Stimulated activated CD4-positive, alpha-beta T cell treated with anti-CD3 and anti-CD28 coated beads, Interleukin-1b, Interleukin-23, amount 100 ng/mL, for 1 hour (primary cell): ENCODE measurements at places on chromosomes 16 and 17.

- no peak for DNase-seq
These were observed 3.9 kb upstream of the LUC7L3 start for GRCh38 chr17:50715471-50715870.

DNA sequence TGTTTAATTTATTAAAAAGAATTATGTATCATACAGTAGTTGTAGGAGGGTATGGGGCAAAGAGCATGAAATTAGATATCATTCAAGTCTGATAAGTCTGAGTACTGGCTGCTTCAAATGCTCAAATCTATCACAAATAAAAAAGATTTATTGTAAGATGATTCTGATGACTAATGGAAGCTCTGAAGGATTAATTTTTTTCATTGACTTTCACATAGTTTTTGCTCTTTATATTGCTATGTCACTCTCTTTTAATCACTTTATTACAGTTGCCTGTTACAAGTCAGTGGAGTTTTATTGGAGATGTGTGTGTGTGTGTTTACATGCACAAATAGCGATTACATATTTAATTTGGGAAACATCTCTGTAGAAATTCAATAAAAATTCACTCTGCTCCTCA, 15.0 kb downstream of the MAP2K4 start:
- DNase-seq, result no peak

DNA sequence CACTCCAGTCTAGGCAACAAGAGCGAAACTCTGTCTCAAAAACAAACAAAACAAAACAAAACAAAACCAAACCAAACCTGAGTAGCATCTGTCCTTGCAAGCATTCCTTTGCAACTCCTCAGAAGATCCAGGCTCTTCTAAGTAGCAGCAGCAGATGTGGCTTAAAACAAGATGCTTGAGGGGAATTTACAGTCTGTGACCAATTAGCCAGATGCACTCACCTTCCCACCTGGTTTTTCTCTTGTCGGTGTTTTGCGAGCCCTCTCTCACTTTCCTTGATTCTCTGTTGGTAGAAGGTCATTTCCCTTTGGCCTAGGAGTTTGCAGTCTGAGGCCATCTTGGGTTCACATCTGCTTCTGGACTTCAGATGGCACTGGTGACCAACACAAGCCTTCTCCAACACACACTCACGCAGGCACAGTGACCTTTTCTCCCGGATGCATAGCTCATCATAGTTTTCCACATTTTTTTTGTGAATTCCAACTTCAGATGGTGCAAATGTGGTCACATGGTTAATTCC, 276.8 kb downstream of the STX8 start:
- no peak for DNase-seq

DNA sequence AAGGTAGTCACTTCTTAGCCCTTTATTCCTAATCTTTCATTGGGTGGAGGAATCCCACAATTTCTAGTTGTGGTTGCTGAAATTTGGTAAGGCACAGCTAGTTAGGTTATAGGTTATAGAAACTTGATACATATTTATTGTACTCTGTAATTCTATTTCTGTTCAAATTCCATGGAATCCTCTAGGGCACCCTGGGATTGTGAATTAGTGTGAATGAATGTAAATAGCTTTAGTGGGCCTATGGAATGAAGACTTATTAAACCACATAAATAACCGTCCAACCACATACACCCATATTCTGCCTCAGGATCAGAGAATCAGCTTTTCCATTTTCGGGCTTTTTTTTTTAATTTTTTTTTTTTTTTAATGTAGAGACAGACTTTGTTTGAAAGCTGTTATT, 9.2 kb downstream of the TANC2 start:
- DNase-seq, result no peak

GRCh38 chr17:61574542-61575351, 16.3 kb downstream of the NACA2 start:
- no peak for DNase-seq

- no peak for DNase-seq
These were observed 95.4 kb downstream of the IRX3 start for GRCh38 chr16:54191163-54191562.

GRCh38 chr16:12092544-12092921, 116.0 kb downstream of the SNX29 start:
- no peak for DNase-seq

GRCh38 chr17:7559320-7560171, 996 bp downstream of the TNFSF13 start:
- DNase-seq, result no peak

GRCh38 chr17:66941249-66941648, 23.3 kb upstream of the CACNG4 start:
- DNase-seq, result no peak

DNA sequence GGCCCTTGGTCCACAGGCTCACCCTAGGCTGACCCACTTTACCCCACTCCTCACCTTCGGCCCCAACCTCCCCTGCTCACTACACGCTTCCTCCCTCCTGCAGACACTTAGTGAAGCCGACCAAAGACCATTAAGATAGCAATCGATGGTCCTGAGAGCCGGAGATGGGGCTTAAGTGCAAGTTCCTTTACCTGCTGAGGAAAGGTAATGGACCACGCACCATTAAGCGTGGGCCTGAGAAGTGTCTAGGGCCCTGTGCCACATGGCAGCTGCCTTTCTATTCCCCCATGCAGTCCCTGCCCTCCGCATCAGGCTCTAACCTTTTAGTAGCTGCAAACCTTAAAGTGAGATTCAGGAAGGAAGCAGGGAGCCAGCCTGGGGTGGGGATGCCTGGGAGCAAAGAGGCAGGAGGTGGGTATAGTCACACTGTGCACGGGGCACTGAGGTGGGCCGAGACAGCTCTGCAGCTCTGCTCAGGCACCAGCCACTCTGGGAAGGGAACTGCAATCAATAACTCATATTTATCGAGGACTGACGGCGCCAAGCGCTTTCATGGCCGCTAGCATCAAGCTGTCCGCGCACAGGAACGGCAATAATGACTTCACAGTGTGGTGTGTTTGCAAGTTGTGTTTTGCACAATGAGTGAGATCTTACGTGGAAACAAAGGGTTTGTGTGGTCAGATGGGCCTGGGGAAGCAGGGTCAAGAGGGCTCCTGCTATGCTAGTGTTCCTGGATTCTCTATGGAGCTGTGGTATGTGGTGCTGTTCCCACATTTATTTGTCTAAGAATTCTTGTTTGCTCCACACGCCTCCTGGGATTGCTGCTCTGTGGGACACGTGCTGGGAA, 84.9 kb upstream of the CDC42EP4 start:
- DNase-seq, result no peak

DNA sequence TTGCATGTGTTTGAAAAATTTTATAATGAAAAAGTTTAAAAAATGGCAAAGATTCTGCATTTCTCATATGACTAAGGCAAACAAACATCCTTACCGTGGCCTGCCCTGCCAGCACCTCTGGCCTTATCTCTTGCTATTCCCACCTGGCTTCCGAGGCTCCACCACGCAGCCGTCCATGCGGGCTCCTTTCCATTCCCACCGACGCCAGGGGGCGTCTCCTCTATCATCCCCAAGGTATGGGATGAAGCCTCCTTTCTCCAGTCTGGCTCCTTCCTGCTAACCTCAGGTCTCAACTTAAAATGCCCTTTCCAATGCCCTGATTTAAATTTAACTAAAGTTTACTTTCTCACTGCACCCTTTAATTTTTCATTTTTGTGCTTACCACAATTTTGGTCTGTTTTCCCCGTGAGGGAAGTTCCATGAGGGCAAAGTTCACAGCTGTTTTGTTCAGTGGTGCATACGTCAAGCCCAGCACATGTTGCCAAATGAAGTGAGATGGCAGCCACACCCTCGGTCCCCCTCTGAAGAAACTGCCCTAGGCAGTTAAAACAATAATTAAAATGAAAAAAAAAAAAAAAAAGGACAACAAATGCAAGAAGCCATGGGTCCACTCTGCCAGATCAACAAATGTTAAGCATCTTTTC, 13.3 kb upstream of the SDK2 start:
- no peak for DNase-seq

GRCh38 chr17:55577687-55578086, 66.4 kb upstream of the SMIM36 start:
- DNase-seq, result no peak

DNA sequence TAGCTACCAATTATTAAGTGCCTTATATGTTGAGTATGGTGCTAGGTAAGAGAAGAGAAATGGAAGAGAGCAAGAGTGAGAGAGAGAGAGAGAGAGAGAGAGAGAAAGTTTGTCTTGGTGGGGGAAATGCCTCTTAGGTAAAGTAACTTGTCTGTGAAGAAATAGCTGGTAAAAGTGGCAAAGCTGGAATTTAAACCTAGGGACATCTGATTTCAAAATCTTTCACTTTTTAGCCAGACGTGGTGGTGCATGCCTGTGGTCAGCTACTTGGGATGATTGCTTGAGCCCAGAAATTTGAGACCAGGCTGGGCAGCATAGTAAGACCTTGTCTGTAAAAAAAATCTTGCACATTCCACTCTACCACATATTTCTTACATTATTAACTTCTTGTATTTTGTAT, 23.0 kb upstream of the CDR2 start:
- DNase-seq, result no peak

DNA sequence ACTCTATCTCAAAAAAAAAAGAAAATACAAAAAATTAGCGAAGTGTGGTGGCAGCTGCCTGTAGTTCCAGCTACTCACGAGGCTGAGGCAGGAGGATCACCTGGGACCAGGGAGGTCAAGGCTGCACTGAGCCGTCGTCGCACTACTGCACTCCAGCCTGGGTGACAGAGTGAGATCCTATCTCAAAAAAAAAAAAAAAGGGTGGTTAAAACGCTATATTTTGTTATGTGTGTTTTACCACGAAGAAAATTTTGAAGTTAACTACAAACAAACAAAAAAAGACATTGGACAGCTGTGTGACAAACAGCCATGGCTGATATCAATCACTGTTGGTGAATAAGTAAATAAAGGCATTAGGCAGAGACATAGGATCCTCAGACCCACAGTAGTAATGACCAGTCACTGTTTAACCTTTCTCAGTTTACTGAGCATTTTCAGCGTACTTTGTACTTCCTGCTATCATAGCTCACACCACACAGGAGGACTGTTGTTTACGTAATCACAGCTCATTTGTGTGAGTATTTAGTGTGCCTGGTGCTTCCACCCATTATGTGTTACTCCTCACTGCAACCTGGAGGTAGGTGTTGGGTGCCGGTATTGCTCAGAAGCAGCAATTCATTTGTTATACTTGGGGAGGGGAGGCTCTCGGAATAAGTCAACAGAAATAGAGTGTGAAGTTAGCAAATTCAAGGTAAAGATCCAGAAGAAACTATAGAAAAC, 55.4 kb downstream of the COPRS start:
- DNase-seq, result no peak

DNA sequence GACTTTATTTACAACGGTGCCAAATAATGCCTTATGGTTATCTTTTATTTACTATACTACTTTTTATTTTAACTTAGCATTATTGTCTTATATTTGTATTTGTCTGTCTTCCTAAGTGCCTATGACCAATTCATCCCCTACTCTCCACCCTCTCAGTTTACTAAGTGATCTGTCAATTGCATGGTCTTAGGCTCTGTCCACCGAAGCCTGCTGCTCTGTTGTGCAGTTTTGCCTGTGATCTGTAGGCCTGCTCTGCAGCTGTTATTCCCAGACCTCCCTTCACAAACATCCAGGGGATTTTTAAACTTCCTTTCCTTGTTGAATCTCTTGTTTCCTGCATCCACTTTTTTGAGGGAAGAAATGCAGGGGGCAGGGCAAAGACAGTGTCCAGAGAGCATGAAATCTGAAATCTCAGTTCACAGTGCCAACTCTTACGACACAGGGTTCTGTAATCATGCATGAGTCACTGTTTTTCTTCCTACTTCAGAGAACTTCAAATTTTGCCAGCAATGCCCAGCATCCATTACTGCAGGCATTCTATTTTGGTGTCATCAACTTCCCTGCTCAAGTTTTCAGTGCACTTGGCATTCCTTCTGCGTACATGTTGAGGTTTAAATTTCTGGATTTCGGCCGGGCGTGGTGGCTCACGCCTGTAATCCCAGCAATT, 11.4 kb downstream of the SLFN5 start:
- DNase-seq, result no peak

- DNase-seq, result no peak
These were observed 6.2 kb upstream of the SLC25A19 start for GRCh38 chr17:75295201-75296158.

- DNase-seq, result no peak
These were observed 34.0 kb downstream of the OR1D5 start for GRCh38 chr17:3029213-3029913.

DNA sequence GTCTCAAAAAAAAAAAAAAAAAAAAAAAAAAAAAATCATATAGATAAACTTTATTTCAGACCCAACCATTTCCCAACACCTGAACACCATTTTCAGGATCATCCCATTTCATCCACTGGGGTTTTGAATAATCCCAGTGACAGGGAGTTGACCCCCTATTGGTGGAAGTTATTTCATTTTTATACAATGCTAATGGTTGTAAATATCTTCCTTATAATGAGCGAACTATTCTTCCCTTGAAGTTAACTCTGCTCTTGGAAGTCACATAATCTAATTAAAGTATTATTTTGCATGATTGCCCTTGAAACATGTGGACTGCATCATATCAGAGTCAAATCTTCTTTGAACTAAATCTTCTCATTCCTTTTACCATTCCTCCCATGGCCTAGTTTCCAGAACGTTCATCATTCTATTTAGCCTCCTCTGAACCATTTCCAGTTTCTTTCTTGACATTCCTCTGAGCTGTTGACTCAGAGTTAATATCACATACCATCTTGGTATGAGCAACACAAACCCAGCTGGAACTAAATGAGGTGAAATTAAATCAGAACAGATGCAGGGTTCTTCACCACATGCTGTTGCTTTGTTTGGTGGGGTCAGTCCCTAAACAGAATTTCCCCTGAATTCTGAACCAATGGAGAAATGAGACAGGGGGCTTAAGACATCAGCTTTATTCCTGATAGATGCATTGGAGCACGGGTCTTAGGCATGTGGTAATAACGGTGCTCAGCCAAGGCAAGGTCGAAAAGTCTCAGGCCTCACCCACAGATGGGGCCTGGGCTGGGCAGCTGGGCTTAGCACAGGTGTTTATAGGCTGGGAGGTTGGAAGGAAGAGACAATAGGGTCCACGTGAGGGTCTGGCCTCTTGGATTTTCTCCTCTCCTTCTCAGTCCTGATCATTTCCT, 8.9 kb downstream of the HSD17B2 start:
- no peak for DNase-seq

- DNase-seq, result no peak
These were observed 86.5 kb upstream of the LHX1 start for GRCh38 chr17:36850790-36851189.

GRCh38 chr17:71446645-71447437, 674.0 kb upstream of the SOX9 start:
- no peak for DNase-seq

- no peak for DNase-seq
These were observed 5.5 kb downstream of the IGFBP4 start for GRCh38 chr17:40448639-40449261.
